ENCODE measurements at places on chromosomes 7 and 10. TPM values are rescaled to one million over a fixed set of nuclear protein-coding genes. Genes with fewer than 3 reads are reported as not detected.
A peak's percentile ranks its signal among the peaks of the same experiment; 100 is the strongest.

The SSC4D gene
- 25.5 TPM for total RNA-seq

GRCh38 chr10:72315054-72315453 is 39.7 kb downstream of the DNAJB12 start:
- peak; percentile 81 for DNase-seq

The MMD2 gene
- not detected for total RNA-seq

GRCh38 chr10:113982296-113982695 is 61.4 kb upstream of the ADRB1 start:
- DNase-seq: no peak

GRCh38 chr10:78896159-78896928 is 172.4 kb upstream of the ZMIZ1 start:
- no peak for DNase-seq

The CHN2 gene
- 3.1 TPM for total RNA-seq

The CABCOCO1 gene
- not detected for total RNA-seq

DNA sequence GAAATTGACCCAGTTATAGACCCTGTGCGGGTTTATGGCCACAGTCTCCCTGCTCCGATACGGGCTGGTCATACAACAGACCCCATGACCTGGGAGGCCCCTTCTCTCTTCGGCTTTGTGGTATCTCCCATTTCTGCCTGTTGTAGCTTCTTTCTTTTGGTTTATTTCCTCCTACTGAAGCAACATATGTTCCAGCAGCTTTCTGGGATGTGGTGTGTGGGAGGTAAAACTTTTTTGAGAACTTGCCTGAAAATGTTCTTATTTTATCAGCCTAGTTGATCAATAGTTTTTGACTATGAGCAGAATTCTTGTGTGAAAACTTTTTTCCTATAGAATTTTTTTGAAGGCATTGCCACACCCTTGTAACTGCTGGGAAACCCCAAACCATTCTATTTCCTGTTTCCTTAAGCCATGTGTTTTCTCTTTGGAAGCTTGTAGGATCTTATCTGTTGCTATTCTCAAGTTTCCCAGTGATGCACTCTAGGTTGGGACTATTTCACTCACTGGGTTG is 80.0 kb downstream of the DAGLB start:
- no peak for DNase-seq

DNA sequence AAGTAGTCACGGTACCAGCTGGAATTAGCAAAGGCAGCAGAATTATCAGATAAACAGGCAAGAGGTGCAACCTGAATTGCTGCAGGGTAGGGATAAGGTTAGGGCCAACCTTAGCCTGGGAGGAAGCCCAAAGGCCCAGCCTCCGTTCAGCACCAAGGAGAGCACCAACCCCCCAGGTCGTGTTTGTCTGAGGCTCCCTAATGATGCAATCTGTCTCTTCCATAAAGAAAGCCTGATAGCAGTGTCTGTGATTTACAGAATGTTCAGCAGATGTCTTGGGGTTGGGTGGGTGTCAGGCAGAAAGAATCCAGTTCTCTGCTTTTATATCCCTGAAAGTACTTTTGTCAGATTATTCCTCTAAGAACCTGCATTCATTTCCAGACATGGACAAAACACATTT is 328.4 kb upstream of the AOAH start:
- peak; percentile 69 for DNase-seq

The TMEM178B gene
- 1.1 TPM for total RNA-seq

DNA sequence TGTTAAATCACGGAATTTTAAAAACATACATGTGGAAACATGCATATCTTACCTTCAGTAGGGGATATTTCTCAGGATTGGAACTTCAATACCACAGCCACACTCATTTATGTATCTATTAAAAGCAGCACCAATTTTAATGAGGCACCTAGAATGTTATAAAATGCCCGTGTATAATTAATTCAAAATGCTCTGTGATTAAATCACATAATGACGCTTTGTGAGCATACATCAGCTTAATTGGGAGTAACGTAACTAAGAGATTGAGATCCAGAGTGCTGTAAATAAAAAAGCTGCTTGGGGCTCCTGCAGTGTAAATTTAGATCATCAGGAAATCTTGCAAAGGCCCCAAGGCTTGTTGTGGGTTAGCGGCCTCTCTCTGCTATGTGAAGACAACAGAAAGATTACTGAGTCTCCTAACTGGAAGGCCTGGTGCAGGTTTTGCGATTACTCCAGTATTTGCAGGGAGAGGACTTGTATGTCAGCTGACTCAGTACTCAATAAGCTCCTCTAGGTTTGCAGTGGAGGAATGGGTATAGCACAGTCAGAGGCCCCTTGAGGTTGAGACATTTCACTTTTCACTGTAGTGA is 195.5 kb upstream of the PHYHIPL start:
- DNase-seq: no peak

The CH25H gene
- total RNA-seq: not detected

GRCh38 chr7:34939175-34939574 is 98.1 kb downstream of the DPY19L1 start:
- DNase-seq: no peak

GRCh38 chr7:46207931-46208634 is 287.0 kb upstream of the IGFBP3 start:
- DNase-seq: no peak

DNA sequence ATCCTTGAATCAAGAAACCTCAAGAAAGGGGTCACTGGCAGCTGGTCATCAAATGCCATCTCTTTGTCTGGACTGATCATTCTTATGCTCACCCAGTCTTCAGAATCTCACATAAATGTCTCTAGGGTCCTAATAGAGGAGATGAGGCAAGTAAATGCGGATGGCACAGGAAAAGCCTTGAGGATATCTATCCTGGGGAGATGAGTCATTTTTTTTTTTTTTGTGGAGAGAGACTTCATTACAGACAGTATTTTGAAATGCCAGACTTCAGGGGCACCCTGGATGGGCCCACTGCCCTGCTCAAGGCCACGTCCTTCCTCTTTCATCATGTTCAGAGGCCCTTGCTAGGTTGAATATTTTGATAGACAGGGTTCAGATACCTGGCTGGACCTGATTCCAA is 19.5 kb upstream of the PLPP4 start:
- DNase-seq: no peak

DNA sequence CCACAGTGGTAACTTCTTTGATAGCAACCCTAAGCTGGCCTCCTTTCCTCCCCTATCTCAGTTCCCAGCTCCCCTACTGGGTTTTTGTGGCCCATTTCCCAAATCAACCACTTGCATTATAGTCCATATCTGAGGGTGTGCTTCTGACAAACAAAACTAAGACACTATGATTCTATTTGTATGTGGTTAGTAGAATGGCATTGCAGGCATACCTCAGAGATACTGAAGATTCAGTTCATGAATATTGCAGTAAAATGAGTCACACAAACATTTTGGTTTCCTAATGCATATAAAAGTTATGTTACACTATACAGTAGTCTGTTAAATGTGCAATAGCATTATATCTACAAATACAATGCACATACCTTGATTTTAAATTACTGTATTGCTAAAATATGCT is 15.4 kb upstream of the TMEM243 start:
- no peak for DNase-seq

- DNase-seq: no peak
Measured at GRCh38 chr10:126250045-126250444, 138.2 kb downstream of the ADAM12 start.

The AZGP1 gene
- total RNA-seq: not detected

The BMPER gene
- 2.4 TPM for total RNA-seq

GRCh38 chr10:32130788-32131187 is 74.6 kb upstream of the KIF5B start:
- DNase-seq: no peak
